Suprapubic skin (tissue), 4 donors: ENCODE measurements at places on chromosomes 5 and 9. TPM values are rescaled to one million over a fixed set of nuclear protein-coding genes. Genes with fewer than 3 reads are reported as not detected.

IL13 gene
- 1.4 TPM for total RNA-seq

GABBR2 gene
- total RNA-seq = not detected

GRCh38 chr5:38452201-38452600, 104.2 kb downstream of the LIFR start:
- H3K27ac ChIP-seq = peak overlapping the region; percentile 25
- DNase-seq = no peak
- peaks cover 22% of the 10 kb centered on the region for H3K4me1 ChIP-seq
- no peak overlapping the region for H3K4me3 ChIP-seq
- H3K36me3 ChIP-seq = no peaks in the 10 kb centered on the region
- peaks cover 6% of the 10 kb centered on the region for H3K27me3 ChIP-seq

DNA sequence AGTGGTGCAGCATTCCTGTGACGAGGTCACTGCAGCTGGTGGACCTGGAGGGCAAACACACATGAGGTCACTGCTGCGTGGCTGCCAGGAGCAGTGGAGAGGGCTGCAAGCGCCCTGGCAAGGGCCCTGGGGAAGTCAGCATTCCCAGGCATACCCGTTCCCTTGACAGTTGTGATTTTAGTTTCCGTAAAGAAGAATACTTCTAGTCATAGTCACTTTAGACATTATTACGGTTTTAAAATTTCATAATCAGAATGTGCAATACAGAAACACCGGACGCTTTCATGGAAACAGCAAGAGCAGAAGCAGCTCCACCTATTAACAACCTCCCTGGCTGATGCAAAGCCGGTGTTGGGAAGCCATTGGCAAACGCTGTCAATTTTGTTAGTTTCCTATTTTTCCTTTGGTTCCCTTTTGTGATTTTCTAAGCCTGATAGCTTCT, 129.8 kb downstream of the GADD45G start:
- DNase-seq = no peak
- H3K36me3 ChIP-seq = no peaks in the 10 kb centered on the region
- H3K27ac ChIP-seq = no peak overlapping the region
- H3K4me3 ChIP-seq = no peak overlapping the region

- peak overlapping the region; percentile 91 for H3K27ac ChIP-seq
- no peaks in the 10 kb centered on the region for H3K27me3 ChIP-seq
- no peaks in the 10 kb centered on the region for H3K36me3 ChIP-seq
- no peak for DNase-seq
Observed at GRCh38 chr9:127572961-127573721, 38.9 kb upstream of the STXBP1 start.
